H1 (cell line): ENCODE measurements at places on chromosomes 16 and 17.
A peak's percentile ranks its signal among the peaks of the same experiment; 100 is the strongest.

GRCh38 chr16:67397036-67397801, 3.9 kb upstream of the TPPP3 start:
- no peak for DNase-seq

GRCh38 chr17:29968271-29968670, 26.8 kb downstream of the EFCAB5 start:
- no peak for DNase-seq

- no peak for DNase-seq
Measured at GRCh38 chr16:12403746-12404658, 399.7 kb downstream of the CPPED1 start.

DNA sequence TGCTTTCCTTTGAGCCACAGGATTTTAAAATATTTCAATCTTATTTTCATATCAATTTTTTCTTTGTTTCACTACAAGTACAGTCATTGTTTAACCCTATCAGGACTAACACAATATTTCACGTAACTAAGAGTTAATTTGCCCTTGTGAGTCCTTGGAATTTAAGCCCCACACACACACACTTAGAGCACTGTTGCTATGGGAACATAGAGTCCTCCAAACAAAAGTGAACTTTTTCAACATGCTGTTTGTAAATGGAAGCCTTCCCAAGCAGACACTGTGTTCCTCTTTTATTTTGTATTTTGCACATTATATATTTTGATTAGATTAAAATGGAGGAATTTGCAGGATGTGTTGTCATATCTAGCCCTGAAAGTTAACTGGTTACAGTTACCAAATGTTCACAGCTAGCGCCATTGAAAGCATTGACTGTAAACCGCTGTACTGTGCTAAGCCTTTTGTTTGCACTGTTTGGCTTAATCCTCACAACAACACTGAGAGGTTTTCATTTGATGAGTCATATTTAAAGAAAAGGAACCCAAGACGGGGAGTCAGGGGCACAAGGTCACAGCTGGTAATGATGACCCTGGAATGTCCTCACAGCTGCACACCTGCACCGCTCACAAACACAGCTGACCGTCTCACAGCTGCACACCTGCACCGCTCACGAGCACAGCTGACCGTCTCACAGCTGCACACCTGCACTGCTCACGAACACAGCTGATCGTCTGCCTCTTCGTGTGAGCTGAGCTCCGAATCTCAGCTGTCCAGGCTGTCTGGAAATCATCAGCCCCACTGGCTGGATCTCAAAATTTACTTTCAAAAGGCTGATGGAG, 6.3 kb downstream of the HSBP1 start:
- no peak for DNase-seq

- DNase-seq = no peak
Measured at GRCh38 chr16:1909561-1910231, 8.5 kb downstream of the HS3ST6 start.

DNA sequence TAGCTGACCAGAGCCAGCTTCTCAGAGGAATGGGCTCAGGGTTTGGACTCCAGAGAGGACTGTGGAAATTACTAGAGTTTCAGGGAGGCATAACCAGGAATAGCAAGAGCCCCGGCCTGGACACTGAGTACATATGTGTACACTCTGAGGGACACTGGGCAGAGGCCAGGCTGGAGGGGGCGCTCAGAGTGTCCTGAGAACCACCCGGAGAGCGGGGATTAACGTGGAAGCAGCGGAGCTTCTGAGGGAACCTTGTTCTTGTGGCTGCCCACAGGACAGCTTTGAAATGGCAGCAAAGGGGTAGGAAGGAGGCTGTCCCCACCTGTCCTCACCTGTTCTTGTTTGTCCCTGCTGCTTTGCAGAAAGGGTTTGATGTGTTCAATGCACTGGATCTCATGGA, 27.8 kb downstream of the PLCD3 start:
- no peak for DNase-seq

GRCh38 chr16:10314317-10314716, 71.5 kb upstream of the ATF7IP2 start:
- DNase-seq = no peak

GRCh38 chr16:75026892-75027391, 28.1 kb downstream of the ZNRF1 start:
- DNase-seq = no peak

GRCh38 chr16:19858340-19859018, 26.2 kb downstream of the GPRC5B start:
- no peak for DNase-seq

DNA sequence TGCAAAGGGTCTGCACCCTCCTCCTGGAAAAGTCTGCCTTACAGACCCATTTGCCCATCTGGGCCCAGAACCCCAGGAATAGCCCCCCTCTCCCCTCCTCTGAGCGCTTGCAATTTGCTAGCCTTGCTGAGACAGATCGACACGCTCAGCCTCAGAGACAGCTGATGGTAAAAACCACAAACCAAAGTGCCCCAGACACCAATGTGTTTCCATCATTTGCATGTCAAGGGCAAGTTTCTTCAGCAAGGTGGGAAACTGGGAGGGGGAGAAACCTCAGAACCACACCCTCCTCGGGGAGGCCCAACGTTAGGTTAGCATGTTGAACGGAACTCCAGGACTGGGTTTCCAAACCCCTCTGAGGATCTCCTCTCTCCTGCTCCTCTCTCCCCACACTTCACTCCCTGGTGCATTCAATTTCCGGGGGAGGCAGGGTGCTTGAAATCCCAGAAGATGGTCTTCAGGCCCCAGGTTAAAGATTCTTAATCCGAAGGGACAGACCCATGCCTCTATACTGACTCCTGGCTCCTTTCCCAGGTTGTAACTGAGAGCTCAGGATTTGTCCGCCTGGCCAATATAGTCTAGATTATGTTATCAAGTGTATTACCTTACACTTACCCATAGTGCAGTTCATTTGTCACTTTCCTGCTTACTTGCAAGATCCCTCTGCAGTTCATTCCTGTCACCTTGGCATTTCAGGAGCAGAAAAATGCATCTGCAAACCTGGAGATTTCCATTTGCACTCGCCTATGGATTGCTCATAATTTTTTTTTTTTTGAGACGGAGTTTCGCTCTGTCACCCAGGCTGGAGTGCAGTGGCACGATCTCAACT, 1.3 kb upstream of the CUEDC1 start:
- peak; percentile 54 for DNase-seq

- DNase-seq = no peak
Measured at GRCh38 chr16:80080287-80080851, 460.4 kb upstream of the DYNLRB2 start.

DNA sequence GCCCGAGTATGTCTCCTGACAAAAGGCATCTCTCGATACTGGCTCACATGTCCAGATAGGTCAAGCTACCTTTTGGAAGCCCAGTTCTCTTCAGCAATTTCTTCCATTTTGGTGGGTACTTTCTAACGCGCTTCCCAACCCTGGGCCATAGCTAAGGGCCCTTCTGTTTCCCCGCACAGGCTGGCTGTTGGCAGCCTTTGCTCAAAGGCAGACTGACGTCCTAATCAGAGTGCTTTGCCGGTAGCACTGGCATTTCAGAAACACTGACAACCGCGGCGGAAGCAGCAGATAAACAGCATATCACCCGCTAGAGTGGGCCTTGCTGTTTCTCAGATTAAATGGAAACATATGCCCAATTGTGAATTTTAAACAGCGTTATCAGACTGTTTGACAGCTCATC, 49.3 kb upstream of the MPHOSPH6 start:
- DNase-seq = no peak

GRCh38 chr16:22693638-22694340, 120.2 kb upstream of the HS3ST2 start:
- DNase-seq = no peak

DNA sequence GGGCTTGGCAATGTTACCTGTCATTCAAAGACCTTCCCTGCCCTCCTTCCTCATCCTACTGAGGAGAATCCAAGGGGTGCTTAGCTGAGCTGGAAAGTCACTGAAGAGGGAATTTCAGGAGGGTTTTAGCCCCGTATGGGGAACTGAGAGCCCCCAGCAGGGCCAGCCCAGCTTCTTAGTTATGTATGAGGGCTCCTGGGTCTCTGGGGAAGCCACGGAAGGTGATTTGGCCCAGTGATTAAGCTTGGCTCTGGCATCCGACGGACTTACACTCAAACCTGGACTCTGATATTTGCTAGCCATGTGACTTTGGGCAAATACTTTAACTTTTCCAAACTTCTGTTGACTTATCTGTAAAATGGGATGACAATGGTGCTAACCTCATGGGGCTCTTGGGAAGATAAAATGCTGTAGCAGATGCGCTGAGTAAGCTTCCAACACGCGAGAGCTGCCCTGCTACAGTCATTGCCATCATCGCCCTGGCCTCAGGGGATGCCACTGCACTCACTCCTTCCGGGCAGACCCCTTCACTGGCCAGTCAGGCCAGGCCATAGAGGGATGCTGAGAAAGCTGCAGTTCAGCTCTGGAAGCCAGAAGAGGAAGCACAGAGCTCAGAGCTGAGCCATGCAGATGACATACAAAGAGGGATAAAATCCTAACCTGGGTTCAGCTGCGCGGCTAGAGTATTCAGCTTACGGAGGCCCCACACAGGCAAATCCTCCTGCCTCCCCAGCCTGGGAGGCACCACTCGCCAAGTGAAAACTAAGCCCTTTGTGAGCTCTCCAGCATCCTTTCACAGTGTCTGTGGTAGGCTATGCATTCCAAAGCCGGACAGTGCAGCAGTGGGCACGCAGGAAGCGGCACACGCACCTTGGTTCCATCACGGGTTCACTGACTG, 44.9 kb upstream of the PIK3R6 start:
- DNase-seq = no peak

GRCh38 chr17:59830846-59831486, 61.8 kb downstream of the TUBD1 start:
- no peak for DNase-seq

GRCh38 chr16:16830401-16830800, 451.5 kb downstream of the NPIPA7 start:
- DNase-seq = no peak

DNA sequence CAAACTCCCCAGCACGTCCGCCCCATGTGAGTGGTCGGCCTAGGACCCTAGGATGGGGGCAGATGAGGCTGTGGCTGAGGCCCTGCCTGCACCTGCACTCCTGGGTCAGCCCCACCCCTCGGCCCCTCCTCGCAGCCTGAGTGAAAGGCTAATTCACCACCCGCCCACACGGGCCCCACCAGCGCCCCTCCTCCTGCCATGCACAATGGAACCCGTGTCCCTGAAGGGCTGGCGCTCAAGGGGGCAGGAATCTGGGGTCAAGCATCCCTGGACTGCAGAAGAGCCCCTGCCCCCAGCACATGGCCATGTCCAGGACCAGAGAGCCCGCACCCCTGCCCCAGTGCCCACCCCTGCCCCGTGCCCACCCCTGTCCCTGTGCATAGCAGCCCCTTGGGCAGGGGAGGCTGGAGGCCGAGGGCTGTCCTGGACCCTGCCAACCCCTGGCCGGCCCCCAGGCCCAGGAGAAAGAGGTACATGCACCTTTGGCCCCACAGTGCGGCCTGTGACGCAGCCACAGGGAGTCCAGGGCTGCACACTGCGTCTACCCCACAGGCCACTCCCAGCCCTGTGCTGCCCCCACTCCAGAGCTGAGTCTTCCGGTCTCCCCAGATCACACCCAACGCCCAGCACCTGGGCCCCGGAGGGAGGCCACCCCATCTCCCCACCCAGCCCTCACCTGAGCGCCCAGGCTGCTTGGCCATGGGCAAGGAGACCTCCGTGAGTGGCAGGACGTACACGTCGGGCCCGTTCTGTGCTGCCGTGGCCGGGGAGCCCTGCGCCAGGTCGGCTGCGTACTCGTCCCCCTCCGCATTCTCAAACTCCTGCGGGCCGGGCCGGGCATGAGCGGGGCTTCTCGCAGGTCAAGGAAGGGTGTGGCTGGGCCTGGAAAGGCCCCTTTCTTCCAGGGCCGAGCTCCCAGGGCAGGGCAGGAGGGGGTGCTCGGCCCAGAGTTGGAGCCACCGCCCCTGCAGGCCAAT, 34.6 kb upstream of the PVALEF start:
- no peak for DNase-seq

DNA sequence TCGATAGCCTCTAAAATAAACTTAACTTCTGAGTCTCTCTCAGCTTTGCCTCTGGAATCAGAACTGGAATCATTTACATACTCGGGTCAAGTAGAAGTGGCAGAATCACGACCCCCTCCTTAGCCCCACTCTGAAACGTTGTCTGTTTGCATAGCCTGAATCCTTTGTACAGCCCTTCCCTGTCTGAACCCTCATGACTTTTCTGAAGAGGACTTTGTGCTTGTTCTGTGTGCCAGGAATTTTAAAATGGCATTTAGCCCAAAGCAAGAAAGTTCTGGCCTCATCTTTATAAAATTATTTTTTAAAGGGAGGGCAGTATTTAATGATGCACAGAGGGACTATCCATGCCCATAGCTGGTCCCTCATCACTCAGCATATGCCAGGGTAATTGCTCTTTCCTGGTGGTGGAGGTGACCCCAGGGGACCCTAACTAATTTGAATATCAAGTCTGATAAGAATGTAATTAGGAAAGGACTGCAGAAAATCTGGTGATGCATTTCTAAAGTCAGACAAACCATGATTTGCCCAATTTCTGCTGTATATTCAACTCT, 342.7 kb upstream of the TNRC6C start:
- DNase-seq = no peak

DNA sequence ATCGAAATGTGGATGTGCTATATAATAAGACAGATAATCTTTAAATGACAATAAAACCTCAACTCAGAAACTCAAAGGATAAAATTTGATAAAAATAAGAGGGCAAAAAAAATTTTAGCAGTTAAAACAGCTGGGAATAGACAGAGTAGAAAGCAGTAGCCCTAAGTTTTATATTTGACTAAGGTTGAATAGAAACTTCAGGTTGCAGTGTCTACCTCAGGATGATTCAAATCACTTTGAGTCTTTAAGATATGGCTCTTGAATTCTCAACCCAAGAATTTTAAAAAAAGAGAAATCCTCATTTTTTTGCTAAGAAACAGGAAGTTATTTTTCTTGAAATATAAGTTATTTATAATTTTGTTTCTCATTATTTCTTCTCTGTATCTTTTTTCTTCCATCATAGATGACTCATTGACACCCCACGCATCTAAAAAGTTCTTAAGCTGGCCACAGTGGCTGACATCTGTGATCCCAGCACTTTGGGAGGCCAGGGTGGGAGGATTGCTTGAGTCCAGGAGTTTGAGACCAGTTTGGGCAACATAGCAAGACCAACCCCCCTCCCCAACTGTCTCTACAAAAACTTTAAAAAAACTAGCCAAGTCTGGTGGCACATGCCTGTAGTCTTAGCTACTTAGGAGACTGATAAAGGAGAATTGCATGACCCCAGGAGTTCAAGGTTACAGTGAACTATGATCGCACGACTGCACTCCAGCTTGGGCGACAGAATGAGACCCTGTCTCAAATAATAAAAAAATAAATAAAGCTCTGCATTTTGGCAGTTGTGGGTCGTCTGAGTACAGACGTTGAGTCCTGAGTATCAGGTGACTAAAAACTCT, 23.9 kb downstream of the NFAT5 start:
- DNase-seq = no peak

GRCh38 chr16:88957887-88958577, 19.0 kb downstream of the CBFA2T3 start:
- no peak for DNase-seq

DNA sequence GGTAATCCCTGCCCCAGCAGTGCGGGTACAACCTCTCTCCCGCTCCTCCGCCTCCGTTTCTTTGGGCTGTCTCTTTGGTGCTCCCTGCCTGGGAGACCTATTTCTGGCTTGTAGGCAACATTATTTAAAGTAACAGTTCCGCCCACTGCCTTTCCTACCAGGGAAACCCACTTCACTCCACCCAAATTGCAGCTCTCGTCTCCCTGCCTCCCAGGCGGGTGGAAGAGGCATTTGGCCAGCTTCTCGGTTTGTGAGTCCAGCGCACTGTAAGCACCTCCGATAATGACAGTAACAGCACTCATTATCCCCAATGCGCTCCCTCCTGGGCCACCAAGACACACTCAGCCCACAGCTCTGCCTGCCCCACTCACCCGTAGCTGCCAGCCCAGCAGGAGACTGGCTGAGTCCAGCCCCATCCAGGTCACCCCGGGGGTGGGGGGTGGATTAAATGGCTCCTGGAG, 165.1 kb upstream of the CDC42EP4 start:
- no peak for DNase-seq
